Activated naive CD4-positive, alpha-beta T cell treated with anti-CD3 and anti-CD28 coated beads, Interleukin-2, amount 50 U/mL, for 16 hours (primary cell): ENCODE measurements at places on chromosomes 7 and 10.

- no peak for DNase-seq
These were observed 33.7 kb downstream of the MINPP1 start for GRCh38 chr10:87538092-87539015.

- DNase-seq: no peak
These were observed 52.1 kb downstream of the FAM53B start for GRCh38 chr10:124692100-124692446.

GRCh38 chr7:71131256-71132126, 453 bp upstream of the GALNT17 start:
- no peak for DNase-seq

GRCh38 chr10:116637830-116638229, 17.1 kb downstream of the PNLIPRP2 start:
- no peak for DNase-seq

DNA sequence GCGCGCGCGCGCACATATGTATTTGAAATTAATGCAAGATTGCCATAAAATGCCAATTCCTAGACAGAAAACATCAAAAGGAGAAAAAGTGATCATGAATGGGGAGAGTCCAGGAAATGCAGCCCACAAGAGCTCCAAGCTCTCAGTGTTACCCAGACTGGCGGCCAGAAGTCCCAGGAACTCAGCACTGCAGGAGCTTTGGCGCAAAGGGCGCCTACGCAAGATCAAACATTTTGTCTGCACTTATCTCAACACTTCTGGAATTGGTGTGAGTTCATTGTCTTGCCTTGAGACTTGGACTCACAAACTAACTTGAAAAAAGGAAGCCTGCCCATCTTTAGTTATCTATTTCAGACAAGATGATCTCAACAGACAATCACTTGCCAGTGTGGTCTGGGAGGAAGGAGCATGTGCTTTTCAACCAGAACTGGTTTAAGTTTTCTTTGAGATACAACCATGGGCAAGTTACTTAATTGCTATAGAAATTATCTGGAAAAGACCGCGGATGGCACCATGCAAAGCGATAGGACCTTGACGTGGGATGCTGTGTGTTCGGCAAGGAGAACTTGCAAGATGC, 77.2 kb downstream of the KIAA1549 start:
- no peak for DNase-seq

- DNase-seq: no peak
These were observed 540.2 kb downstream of the NXPH1 start for GRCh38 chr7:8973601-8974000.

DNA sequence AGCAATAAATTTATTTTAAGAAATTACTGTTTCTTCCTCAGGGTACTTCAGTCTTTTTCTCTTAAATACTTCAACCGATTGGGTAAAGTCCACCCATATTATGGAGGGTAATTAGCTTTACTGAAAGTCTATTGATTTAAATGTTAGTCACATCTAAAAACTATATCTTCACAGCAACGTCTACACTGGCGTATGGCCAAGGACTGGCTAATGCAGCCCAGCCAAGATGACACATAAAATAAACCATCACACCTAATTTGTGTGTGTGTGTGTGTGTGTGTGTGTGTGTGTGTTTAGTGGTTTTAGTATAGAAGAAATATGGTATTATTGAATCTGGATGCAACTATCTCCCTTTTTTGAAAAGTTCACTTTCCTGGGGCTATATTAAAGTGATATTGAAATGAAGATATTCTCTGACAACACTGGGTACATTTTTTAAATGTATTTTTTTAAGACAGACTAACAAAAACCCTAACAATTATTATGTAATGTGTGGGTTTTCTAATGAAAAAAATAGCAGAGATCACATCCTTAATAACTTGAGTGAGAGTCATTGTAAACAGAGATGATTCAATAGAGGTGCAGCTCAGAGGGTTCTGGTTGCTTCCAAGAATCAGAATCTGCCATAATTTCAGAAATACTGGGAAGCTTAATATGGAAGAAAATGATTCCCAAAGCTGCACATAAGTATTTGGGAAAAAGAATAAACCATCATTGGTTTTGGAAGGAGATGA, 584.2 kb upstream of the MBL2 start:
- DNase-seq: no peak
